Left ventricle myocardium superior (tissue), 1 donor: ENCODE measurements at places on chromosomes 3 and 15. TPM values are rescaled to one million over a fixed set of nuclear protein-coding genes. Genes with fewer than 3 reads are reported as not detected.

GRCh38 chr15:30991255-30992235, at the start of gene MTMR10:
Gene MTMR10 (minus strand): TSS chr15:30991628. CDS start chr15:30991506, 122 bp downstream.
- peak; percentile 86 for DNase-seq

- DNase-seq, result peak; percentile 76
These were observed 402 bp downstream of the WWTR1 start for GRCh38 chr3:149657321-149657925.

GRCh38 chr15:44501768-44502366, 35.1 kb upstream of the EIF3J start:
- no peak for DNase-seq

GRCh38 chr3:113844622-113845222, 6.1 kb downstream of the GRAMD1C start:
- no peak for DNase-seq

GRCh38 chr3:37279856-37280255, 105.5 kb upstream of the LRRFIP2 start:
- DNase-seq, result no peak

DNA sequence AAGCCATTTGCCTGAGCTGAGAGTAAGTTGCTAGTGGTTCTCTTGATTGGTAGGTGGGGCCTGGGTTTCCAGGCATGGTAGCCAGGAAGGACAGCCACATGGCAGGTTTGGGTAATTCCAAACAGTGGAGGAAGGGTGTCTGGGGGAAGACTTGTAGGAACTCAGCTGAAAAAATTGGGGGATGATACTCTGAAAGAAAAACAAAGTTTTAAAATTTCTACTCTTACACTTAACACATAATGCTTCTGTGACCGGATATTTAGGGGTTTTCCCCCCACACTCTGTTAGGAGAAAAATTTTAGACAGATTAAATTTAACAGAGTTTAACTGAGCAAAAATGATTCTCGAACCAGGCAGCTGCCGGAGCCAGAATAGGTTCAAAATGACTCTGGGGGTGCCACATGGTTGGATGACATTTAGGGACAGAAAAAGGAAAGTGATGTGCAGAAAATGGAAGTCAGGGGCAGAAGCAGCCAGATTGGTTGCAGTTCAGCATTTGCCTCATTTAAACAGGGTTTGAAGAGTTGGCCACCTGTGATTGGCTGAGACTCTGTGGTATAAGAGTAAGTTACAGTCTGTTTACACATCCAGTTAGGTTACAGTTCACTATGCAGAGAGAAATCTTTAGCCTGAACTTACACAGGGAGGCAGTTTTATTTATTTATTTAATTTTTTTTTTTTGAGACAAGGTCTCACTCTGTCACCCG, 8.1 kb downstream of the B2M start:
- DNase-seq, result no peak

DNA sequence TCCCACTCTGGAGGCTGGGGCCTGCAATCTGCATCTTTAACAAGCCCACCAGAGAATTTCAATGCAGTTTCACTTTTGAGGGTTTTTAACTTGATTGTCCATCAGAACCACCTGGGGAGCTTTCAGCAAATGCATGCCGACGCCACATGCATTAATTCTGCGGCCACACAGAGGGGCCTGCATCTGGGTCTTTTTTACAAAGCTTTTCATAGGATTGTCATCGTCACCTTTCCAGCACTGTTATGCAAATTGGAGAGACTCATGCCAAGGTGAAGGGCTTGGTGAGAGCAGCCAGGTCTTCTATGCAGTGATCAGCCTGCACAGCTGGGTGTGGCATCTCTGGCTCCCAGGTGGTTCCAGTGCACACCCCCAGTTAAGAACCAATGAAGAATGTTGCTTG, 143.0 kb upstream of the CTDSPL start:
- DNase-seq, result no peak

GRCh38 chr3:184570035-184570434, 8.4 kb downstream of the EPHB3 start:
- DNase-seq, result no peak

- peak; percentile 68 for DNase-seq
These were observed 171.0 kb upstream of the UMPS start for GRCh38 chr3:124558991-124559845.

DNA sequence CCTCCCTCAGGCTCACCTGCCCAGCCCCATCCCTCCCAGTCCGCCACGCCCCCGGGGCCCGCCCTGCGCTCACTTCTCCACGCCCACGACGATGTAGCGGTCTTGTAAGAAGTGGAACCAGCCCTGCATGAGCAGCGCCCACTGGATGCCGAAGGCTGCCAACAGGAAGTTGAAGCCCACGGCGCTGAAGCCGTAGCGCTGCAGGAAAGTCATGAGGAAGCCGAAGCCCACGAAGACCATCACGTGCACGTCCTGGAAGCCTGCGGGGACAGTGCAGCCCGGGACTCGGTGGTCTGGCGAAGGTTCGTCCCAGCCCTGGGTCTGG, 9.7 kb downstream of the RHCG start:
- DNase-seq, result no peak

DNA sequence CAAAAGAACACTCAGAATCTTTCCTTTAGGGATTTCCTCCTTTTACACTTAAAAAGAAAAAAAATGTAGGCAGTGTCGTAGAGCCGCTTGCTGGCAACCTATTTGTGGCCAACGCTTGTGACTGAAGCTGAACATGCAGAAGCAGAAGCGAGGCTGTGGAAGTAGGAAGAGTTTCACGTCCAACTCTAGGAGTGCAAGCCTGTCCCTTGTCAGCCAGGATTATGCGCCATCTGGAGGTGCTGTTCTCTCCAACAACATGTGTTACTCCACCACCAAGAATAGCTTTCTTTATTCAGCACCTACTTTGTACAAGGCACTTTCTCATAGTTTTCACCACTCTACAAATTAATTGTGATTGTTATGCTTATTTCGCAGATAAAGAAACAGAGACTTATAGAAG, 223.2 kb upstream of the LMCD1 start:
- DNase-seq, result no peak

GRCh38 chr3:16490062-16490619, 23.4 kb downstream of the RFTN1 start:
- no peak for DNase-seq

DNA sequence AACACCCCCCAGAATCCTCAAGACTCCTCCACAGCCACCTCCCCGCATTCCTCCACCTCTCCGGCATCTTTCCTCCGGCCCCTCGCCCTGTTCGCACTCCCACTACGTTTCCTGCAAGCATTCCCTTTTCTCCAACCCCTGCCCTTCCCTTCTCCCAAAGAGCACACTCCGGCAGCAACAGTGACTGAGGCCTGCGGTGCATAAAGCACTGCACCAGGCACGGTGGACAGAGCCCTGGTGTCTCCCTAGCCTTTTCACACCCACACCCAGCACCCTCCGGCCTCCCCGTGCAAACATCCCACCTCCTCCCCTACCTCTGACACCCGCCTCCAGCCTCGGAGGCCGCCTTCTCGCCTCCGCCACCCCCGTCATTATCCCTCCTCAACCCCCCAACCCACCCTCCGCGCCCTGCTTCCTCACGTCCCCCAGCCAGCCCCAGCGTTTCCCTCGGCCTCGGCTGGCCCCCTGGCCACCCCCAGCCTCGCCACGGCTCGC, 577 bp downstream of the ZNF148 start:
- DNase-seq, result peak; percentile 54

- DNase-seq, result no peak
These were observed 40.1 kb downstream of the CDCP1 start for GRCh38 chr3:45105855-45106671.

- no peak for DNase-seq
These were observed 82.7 kb upstream of the CHD2 start for GRCh38 chr15:92817339-92817886.

DNA sequence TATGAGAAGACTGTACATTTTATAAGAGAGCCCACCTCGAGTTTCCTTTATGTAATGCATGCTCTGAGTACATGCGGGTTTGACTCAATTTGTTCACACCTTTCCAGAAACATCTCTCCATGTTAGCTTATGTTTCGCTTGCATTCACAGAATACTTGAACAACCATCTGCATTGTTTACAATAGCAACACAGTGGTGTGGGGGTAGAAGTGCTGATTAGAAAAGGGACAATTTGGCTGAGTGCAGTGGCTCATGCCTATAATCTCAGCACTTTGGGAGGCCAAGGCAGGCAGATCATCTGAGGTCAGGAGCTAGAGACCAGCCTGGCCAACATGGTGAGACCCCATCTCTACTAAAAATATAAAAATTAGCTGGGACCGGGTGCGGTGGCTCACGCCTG, 60.9 kb downstream of the NCEH1 start:
- no peak for DNase-seq

DNA sequence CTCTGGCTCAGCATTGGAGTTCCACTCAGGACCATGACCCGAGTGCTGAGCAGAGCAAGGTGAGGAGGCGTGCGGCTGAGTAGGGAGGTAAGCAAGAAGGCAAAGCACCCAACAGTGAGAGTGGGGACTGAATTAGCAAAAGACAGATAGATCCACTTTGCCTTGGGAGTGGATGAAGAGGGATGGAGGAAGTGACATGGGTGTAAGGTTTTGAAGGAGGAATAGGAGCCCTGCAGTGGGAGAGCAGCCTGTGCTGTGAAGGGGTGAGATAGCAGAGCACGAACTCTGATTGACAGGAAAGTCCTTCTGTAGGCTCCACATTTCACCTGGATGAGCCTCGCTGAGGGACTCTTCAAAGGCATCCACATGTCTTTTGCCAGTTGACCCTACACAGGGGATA, 522.6 kb downstream of the NTRK3 start:
- no peak for DNase-seq

DNA sequence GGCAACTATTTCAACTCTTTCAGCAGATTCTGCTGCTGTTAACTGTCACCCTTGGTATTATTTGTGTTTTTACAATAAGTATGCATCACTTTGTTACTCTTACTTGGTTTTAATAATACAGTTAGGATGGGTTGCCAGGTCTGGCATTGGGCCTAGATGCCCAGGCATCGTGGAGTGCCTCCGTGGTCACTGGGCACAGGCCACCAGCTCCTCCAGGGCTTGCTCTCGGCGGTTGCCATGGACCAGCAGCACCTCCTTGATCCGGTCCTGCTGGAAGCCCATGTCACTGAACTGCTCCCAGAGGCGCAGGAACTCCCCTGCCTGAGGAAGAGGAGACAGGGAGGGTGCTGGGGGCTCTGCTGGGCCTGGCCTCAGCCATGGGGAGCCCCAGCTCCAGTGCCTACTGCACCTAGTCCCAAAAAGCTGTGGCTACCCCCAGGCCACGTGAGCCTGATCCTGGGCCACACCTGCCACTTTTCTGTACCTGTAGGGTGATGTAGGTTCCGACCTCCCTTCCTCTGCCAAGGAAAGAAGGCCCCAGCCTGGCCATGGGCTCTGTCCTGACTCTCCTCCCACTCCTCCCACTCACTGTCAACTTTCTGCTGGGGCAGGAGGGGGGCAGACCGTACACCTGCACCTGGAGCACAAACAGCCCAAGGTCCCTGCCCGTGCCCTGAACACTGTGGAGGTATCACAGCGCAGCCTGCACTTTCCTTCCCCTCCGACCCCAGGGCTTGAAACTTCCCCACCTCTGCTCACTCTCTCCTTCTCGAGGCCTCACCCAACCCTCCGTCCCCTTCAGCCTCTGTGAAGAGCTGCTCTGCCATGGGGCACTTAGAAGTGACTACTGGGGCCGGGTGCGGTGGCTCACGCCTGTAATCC, 16.6 kb downstream of the KBTBD13 start:
- DNase-seq, result no peak

DNA sequence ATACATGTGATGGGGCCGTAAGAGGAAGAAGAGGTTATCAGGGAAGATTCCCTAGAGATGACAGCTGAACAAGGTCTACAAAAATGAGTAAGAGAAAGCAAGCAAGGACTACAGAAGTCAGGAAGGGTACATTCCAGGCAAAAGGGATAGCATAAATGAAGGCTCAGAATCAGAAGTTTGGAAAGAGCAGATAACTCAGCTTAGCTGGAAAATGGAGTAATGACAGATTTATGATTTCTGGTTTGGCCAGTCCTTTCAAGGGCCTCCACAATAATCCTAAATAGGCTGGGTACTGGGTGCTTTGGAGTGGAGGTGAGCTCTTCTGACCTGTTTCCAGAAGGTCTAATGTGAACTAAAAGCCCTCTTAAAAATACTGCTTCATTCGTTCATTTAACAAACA, 110.7 kb downstream of the MYO5A start:
- DNase-seq, result no peak

DNA sequence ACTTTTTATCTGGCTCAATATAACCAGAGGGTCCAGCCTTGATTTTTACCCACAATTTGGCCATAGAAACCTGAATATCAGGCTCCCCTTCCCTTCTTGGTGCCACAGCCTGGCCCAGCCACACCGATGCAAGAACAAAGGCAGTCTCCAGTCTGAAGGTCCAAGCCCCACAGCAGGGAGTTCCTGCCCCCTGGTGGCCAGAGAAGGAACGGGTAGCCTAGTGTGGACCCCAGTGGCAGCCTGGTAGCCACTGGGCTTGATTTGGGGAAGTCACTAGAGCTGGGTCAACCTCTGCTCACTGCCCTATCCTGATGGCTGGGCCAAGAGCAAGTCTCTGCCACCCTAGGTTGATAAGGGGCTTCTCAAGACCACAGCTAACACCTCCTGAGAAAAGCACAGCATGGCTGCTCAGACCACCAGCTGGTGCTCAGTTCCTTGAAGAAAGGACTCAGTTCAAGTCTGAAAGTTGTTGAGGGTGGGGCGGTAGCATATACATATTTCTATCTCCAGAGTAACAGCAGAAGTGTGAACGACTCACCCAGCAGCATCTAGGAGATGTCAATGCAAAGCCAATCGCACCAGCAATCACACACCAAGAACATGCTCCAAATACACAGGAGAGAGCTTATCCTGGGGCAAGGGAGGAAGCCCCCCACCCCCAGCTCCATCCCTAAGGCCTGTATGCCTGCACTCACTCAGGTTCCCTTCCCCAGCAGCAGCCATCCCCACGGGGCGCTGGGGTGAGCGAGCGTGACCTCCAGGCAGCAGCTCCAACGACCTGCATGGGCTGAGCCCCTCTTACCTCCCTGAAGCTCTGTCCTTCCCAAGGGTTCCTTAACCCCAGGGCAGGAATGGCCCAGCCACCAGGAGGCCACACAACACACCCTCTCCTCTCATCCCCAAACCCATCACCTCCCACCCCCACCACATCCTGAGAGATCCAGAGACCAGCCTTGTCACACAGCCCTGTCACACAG, 7.6 kb downstream of the PFKFB4 start:
- peak; percentile 92 for DNase-seq

Gene CIB2
- 16.4 TPM for total RNA-seq

Gene LIPH
- 0.10 TPM for total RNA-seq

Gene TUSC7
- not detected for total RNA-seq

Gene WDR93
- total RNA-seq, result not detected

Gene CATSPER2
- total RNA-seq, result 0.82 TPM

Gene PGBD4
- total RNA-seq, result 1.7 TPM

Gene AVEN
- total RNA-seq, result 25.8 TPM

Gene DNAJA4
- 85.9 TPM for total RNA-seq

Gene TIPIN
- total RNA-seq, result 4.0 TPM

Gene EAF2
- total RNA-seq, result 3.5 TPM

Gene TNFSF10
- total RNA-seq, result 18.8 TPM
